ENCODE measurements at places on chromosomes 7 and 10.

GRCh38 chr7:39504963-39505362 is 61.2 kb upstream of the YAE1 start:
- no peak for DNase-seq

GRCh38 chr7:33601101-33601500 is 304.2 kb upstream of the BMPER start:
- DNase-seq: peak; percentile 14

- DNase-seq: no peak
Measured at GRCh38 chr10:114908896-114909295, 29.1 kb upstream of the TRUB1 start.

GRCh38 chr7:158613481-158613880 is 25.9 kb upstream of the PTPRN2 start:
- peak; percentile 27 for DNase-seq

DNA sequence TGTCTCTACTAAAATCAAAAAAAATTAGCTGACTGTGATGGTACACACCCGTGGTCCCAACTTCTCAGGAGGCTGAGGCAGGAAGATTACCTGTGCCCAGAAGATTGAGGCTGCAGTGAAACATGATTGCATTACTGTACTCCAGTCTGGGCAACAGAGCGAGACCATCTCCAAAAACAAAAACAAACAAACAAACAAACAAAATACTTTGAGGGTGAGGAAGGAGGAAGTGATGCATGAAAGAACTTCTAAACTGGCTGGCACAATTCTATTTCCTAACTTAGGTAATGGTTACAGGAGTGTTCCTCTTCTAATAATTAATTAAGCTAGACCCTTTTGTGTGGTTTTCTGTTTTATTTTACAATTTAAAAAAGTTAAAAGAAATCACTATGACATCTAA is 15.5 kb downstream of the WAPL start:
- DNase-seq: no peak

- no peak for DNase-seq
Measured at GRCh38 chr10:8095959-8096358, 41.5 kb downstream of the GATA3 start.

- DNase-seq: no peak
Measured at GRCh38 chr10:22621726-22622125, 92.7 kb downstream of the PIP4K2A start.

DNA sequence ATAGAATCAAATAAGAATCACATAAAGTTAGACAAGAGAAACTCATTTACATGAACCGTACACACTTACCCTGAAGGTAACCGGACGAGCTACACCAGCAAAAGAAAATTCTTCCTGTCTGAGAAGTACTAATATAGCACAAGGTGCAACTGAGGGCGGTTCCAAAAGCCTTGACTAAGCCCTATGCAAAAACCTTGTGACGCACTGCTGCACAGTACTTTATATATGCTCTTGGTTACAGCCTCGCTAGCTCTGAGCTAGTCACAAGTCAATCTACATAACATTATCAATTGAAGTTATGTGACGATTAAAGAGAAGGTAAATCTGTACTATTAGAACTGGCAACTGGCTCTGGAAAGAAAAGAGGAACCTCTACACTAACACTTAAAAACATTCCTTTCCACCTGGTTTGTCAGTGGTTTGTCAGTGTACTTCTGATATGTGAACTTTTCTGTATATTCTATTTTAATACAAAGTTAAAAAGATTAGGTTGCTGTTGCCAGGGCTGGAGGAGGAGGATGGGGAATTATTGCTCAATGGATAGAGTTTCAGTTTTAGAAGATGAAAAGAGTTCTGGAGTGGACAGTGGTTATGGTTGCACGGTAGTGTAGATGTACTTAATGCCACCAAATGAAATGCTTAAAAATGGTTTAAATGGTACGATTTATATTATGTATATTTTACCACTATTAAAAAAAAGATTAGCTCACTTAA is 21.6 kb downstream of the NT5C3A start:
- DNase-seq: no peak

DNA sequence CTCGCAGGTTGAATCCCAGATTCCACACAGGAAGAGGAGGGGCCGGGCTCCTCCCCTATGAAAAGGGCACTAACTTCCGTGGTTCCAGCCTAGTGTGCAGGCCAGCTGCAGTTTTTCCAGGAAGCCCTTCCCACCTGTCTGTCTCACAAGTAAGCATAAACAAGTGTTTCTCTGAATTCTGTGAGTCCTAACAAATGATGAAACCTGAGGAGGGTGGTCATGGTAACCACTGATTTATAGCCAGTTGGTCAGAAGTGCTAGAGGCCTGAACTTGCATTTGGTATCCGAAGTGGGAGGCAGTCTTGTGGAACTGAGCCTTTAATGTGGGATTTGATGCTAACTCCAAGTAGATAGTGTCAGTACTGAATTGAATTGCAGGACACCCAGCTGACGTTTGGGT is 54.7 kb upstream of the STEAP4 start:
- no peak for DNase-seq

- no peak for DNase-seq
Measured at GRCh38 chr7:28174901-28175661, 5.5 kb downstream of the JAZF1 start.

- no peak for DNase-seq
Measured at GRCh38 chr7:99363286-99363685, 11.2 kb upstream of the ARPC1B start.

DNA sequence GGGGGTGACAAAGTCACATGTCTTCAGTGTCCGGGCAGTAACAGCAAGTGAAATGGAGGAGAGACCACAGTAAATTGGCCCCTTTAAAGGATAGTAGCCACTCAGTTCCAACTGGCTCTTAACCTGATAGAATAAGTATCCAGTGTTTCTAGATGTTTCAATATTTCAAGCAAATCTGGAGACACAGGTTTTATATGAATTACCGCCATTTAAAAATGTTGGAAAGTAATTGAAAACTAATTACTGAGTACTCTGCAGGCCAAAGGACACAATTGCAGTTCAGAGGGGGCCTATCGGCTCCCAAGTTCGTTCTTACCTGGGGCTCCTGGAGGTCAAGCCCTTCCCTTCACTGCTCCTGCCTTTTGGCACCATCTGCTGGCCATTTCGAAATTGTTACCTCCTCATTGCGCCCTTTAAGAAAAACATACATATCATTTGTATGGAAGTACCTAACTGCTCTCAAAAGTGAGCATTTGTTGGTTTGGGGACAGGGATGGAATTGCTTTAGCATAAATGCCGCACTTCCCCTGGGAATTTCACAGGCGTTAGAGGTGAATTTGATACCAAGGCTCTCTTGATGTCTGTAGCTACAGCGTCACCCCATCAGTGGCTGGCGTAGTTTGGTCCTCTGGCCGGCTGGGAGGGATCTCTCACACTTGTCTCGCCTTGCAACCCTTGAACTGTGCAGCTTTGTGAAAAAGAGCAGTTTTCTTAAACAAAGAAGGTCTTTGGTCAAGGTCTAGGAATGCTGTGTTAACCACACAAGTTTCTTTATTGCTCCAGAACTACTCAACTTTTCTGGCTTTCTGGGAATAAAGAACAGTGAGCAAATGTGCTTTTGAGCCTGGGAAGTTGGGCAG is 220.0 kb downstream of the ARHGAP21 start:
- peak; percentile 15 for DNase-seq

DNA sequence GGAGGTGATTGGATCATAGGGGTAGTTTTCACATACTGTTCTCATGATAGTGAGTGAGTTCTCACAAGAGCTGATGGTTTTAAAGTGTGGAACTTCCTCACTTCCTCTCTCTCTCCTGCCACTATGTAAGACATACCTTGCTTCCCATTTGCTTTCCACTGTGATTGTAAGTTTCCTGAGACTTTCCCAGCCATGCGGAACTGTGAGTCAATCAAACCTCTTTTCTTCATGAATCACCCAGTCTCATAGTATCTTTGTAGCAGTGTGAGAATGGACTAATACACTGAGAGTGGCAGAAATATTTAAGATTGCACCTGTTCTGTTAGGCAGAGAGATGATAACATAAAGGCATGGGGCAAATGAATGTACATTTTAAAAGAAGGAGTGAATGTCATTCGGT is 507.8 kb downstream of the SORCS3 start:
- no peak for DNase-seq

DNA sequence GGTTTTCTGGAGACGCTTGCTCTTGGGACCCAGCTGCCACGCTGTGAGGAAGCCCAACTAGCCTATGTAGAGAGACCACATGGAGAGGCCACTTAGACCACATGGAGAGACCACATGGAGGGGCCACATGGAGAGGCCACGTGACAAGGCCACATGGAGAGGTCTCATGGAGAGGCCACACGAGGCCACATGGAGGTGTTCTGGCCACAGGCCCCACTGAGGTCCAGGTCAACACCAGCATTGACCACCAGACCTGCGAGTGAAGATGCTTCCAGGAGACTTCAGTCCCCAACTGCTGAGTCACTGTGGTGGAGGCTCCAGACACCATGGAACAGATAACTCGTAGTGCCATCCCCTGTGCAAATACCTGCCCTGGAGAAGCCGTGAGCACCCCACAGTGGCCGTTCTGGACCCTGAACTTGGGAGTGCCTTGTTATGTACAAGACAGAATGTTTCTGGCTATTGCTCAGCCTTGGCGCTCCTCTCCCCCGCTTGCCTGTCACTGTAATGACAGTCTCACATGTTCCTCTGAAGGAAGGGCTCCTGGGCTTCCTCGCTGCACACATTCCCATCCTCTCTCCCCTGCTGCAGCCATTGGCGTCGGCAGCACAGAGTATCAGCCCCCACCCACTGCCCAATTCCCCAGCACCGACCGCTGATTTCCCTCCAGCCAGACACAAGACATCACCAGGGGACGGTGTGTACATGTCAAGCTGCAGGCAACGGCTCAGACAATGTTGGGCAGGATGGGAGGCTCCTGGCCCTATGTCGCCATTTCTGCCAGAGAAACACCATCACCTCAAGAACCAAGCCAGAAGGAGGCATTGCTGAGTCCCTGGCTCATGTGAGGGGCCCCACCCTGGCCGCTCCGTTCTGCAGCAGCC is 49.0 kb upstream of the TNRC18 start:
- DNase-seq: no peak

GRCh38 chr7:80781561-80781979 is 137.3 kb downstream of the SEMA3C start:
- DNase-seq: no peak

DNA sequence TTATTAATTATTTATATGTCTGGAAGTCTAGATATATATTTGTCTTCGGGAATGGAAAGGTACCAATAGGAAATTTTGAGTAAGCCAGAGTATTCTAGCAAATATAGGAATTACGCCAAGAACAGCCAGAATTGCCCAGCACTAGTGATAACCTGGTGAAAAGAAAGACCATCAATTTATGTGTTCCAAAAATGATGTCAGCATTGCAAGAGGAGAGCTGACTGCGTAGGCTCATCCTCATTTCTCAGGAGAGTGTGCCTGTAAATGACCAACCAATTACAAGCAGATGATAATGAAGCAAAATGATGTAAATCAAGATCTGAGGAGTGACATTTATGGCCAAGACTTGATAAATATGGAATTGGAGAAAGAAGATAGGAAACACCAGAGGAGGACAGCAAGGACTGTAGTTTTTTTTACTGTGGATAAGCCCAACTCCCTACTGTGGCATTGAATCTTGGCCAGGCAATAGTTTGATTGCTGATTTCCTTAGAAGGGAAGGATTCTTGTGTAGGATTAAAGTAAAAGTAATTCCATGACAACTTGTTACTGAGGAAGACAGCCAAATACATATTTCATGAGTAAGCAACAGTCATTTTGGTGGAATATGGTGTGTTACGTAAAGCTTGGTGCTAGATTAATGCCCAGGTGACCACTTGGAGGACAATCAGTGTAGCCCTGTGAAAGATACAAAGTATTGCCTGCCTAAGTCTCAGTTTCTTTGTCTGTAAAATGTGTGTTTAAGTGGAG is 590.8 kb downstream of the AUTS2 start:
- DNase-seq: no peak

DNA sequence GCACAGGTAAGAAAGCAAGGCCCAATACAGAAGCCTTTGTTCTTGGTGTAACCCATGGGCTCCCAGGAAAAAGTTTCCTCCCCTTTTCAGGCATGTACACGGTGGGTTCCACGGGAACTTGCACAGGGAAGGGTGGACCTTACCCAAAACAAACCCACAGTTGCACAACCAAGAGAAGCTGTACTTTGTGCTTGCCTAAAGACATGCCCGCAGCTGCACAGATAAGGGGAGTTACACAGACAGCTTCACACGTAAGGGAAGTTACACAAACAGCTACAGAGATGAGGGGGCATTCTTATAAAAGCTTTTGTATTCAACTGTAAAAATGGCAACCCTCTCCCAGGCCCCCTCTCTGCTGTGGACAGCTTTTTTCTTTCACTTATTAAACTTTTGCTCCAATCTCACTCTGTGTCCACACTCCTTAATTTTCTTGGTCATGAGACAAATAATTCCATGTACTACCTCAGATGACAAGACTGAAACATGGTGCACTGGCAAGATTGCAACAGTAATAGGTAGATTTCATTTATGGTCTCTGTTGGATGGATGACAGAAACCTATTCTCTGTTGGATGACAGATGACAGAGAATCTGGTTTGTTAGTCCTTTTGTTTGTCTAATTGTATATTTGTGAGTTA is 72.9 kb downstream of the ATE1 start:
- no peak for DNase-seq

DNA sequence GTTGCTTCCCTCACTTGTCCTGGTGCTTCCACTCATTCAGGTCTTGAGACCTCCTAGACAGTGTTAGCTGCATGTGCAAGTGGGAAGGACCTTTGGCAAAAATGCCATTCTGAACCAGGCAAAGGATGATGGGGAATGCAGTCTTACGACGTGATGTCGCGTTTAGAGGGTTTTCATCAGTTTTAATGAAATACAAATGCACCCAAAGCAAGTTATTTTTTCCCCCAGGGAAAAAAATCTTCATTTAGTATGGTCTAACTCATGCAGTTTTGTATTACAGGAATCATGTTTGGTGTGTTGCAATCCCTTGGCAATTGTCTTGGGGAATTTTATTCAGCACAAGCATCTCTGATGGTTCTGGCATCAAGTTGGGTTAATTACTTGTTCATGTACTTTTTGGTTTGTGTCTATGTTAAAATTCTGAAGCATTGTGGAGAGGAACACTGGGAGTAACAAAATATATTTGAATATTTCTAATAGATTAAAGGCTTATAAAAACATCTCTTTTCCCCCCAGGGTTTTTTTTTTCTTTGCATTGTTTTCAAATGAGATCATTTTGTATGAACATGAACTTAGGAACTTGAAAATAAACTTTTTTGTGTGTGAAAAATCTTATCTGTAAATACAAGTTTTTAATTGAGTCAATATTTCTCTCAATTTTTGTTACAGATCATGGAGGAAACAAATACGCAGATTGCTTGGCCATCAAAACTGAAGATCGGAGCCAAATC is 188.9 kb downstream of the BICC1 start:
- DNase-seq: no peak

DNA sequence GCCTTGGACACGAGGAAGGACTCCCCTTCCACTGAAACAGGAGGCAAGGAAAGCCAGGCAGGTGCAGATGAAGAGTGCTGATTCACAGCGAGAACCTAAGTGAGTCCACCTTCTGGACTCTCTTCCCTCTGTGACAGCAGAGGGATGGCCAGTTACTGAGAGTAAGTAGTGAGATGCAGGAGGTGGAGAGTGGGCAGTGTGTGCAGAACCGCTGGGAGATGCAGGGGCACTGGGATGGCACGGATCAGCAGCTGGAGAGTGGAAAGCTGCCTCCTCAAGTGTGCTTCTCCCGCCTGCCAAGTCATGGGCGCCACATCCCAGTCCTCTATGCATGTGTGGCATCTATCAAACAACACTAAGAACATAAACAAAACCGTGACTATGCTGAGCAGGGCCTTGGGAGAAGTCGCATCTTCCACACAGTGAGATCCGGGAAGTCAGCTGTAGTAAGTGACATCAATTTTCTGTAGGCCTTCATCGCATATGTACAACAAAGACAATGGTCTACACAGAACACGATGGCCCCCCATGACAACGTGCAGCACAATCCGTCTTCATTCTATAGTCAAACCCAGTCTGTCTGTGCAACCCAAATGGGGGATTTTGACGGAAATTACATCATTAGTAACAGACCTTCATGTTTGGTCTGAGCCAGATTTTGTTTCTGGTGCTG is 217.4 kb upstream of the KLF14 start:
- no peak for DNase-seq

All from NCI-H146 (cell line).